ENCODE measurements at places on chromosomes 16 and 17.

DNA sequence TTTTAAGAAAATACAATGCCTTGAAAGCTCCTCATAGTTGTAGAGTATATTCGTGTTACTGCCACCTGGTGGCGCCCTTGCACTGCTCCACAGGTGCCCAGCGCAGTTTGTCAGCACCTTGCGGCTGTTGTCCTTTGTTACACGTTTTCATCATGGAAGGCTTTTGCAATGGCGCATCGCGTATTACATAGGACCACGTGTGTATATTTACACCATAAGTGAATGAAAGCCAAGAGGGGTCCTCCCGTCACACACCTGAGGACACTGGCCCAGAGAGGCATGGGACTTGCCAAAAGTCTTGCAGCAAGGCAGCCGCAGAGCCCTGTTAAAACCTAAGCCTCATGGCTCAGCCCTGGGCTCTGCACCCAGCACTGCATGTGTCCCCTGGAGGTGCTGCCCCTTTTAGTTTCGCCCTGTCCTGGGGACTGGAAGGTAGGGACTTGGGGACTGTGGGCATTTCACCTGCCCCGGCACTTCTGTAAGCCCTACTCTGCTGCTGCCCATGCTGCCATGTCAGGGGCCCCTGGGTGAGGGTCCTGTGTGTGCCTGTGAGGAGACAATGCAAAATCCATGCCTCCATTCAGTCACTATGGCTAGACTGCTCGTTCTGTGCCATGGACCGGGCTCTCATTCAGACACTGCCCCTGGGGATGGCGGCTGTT, 24.3 kb downstream of the POLR3E start:
- DNase-seq, result peak; percentile 79

- no peak for DNase-seq
Measured at GRCh38 chr16:51763072-51763661, 612.1 kb upstream of the SALL1 start.

- no peak for DNase-seq
Measured at GRCh38 chr17:13806092-13806491, 204.4 kb upstream of the HS3ST3A1 start.

- DNase-seq, result peak; percentile 91
Measured at GRCh38 chr17:7219812-7220592, at the start of the genes ACADVL and DLG4. Gene ACADVL (plus strand): TSS chr17:7219938. CDS start chr17:7219985, 47 bp downstream. Gene DLG4 (minus strand): TSS chr17:7219836.

DNA sequence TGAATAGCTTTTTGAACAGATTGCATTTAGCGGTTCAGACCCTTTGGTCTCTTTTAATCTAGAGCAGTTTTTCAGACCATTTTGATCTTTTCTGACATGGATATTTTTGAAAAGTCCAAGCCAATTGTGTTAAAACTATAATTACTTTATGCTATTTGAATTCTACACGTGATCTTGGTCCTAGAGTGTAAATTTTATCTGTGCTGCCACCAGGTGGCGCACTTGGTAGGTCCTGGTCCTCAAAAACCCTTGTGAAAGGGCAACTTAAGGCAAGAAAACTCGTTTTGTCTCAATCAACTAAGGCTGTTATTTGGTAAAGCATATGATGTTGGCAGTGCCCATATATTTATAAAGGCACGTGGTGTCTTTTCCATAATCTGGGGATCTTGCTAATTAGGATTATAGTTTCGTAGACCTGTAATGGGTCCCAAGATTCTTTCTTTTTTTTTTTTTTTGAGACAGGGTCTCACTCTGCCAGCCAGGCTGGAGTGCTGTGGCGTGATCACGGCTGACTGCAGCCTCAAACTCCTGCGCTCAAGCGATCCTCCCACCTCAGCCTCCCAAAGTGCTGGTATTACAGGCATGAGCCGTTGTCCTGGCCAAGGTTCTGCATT, 43.9 kb upstream of the TEX2 start:
- peak; percentile 73 for DNase-seq

DNA sequence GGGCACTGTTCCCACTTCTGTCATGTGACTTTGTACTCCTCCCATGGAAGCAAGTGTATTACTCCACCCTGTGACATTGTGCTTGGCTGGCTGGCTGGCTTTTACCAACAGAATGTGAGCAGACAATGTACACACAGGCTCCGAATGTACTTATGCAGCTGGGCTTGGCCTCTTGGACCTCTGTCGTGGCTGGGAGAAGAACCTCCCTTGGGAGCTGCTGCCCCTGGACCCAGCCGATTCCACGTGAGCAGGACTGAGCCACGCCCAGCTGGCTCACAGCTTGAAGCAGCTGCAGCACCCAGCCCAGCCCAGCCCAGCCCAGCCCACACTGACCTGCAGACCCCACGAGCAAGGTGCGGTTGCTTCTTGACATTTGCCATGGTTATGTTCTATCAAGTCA, 177.5 kb downstream of the RBFOX3 start:
- DNase-seq, result no peak

DNA sequence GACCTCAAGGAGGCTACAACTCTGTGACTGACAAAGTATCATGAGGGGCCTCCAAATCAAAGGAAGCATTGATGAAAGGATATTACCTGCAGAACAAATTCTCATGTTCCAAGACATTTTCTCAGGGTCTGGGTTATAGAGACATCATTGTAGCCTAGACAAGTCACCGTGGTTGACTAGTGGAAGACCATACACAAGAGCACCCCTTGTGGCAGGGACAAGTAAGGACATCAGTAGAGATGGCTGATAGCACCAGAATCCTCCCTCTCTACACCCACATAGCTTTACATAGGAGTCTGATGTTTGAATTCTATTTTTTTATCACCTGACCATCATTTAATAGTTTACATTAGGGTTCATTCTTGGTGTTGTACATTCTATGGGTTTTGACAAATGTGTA, 32.5 kb upstream of the CDH8 start:
- peak; percentile 8 for DNase-seq

GRCh38 chr17:33803199-33803685, 451.8 kb upstream of the CCL2 start:
- no peak for DNase-seq

DNA sequence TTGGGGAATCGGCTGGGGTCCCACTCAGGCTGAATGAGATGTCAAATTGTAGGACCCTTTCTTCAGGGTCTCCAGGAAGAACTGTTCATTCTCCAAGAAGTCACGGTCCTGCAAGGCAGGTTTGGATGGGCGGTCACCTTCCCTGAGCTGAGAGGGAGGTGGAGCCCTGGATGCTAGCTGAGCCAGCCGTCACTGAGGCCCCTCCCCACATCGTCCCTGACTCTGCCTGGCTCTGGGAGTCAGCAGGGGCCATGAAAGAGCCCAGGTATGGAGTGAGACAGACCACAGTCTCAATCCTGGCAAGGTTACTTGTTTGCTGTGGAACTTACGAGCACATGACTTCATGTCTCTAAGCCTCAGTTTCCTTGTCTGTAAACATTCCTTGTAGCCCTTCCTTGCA, 6.0 kb upstream of the MRPL38 start:
- DNase-seq, result no peak

GRCh38 chr16:3857189-3858043, 23.1 kb downstream of the CREBBP start:
- no peak for DNase-seq

DNA sequence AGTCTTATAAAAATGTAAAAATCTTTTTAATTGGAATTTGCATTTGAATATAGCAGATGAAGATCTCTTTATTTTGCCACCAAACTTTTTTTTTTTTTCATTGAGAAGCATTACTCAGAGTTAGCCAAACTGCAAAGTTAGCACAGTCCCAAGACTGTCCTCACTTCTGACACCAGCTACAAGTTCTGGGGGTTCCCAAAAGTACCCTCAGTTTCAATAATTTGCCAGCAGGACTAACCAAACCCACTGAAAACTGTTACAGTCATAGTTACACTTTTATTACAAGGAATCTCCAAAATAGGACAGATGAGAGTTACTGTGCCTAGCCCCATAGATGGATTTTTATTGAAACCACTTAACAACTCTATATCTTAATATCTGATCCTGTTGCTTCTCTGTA, 144.1 kb downstream of the CHD9 start:
- DNase-seq, result no peak

GRCh38 chr16:83113811-83114210, 487.0 kb downstream of the CDH13 start:
- no peak for DNase-seq

- DNase-seq, result no peak
Measured at GRCh38 chr17:45946841-45947256, 52.2 kb upstream of the STH start.

DNA sequence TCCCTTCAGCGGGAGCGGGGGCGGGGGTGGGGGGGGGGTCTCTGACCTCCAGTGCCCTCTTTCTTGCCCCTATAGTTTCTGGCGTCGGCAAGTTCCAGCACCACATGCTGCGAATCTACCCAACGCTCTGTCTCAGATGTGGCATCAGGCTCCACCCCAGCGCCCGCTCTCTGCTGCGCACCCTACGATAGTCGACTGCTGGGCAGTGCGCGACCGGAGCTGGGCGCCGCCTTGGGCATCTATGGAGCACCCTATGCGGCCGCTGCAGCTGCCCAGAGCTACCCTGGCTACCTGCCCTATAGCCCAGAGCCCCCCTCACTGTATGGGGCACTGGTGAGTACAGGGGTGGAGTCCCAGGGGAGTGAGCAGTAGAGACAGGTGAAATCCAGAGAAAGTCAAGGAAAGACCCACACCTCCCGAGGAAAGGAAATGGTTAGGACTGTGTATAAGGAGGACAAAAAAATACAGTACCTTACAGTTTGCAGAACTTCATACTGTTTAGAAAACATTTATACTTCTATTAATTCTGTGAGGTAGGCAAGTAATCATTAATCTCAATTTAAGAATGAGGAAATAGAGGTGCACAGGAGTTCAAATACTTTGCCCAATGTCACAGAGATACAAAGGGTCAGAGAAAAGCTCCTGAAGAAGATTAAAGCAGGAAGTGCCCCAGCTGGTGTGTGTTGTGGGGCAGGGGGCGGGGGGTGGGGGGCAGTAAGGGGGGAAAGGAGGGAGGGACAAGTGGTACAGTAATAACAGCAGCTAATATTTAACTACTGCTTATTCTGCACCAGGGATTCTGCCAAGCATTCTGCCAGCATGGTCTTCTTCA, 2.5 kb downstream of the IRX6 start:
- DNase-seq, result no peak

DNA sequence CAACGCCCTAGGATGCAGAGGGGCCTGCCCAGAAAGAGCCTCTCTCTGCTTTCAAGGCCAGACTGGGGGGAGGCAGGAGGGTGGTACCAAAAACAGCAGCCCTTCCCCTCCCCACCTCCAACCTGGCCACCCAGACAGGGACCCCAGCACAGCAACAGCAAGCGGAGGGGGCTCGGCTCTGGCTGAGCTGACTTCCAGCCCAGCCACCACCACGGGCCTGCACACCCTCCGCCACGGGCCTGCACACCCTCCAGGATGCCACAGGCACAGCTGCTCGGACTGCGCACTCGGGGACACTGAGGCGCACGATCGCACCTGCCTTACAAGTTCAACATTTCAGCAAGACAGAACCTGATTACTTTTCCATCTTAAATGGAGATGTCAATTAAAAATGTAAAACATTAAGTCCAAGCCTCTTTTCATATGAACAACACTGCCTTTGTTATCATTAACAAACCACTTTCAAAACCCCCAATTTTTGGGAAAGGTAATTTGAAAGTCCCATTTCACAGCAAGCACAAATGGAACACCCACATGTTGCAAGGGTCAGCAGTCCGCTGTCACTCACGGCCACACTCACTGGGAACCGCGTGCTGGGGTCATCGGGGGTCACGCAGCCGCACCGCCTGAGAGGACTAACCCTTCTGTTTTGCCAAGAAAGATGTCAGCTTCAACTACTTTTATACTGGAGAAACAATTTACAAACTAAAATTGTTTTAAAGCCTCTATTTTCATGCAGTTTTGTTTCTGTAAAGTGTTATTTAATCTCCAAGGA, 76.4 kb downstream of the ANKRD11 start:
- DNase-seq, result no peak

GRCh38 chr16:77684181-77684526, 38.2 kb upstream of the NUDT7 start:
- DNase-seq, result no peak

DNA sequence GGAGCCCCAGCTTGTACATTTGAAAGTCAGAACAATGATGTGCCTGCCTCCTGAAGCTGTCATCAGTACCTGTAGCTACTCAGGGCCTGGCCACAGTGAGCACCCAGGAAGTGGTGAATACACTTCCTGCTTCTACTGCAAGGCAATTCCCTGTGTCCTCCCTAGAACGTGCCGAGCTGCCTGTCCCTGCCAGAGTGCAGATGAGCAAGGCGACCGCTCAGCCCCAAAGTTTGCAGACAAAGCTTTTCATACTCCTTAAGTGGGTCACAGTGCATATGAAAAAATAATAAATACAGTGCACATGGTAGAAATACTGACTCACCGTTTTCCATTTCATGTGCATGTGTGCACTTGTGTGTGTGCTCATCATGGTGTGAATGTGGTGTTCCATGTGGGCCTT, 77.3 kb downstream of the MPRIP start:
- peak; percentile 51 for DNase-seq

DNA sequence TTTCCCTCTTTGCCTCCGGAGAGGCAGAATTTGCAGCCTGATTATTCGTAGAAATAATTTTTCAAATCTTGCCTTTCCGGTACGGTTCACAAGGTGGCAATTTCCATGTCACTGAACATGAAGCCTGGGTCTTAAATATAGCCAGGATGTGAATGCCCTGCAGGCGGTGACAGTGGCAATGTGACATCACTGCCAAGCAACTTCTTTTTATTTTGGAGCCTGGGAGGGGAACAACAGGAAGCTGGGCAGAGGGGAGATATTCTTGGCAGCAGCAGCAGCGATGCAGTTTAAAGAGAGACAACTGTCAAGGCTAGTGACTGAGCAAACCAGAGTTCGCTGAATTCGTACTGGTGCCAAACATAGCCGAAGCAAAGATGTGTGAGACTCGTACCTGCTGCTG, 171.1 kb downstream of the SNX29 start:
- no peak for DNase-seq

DNA sequence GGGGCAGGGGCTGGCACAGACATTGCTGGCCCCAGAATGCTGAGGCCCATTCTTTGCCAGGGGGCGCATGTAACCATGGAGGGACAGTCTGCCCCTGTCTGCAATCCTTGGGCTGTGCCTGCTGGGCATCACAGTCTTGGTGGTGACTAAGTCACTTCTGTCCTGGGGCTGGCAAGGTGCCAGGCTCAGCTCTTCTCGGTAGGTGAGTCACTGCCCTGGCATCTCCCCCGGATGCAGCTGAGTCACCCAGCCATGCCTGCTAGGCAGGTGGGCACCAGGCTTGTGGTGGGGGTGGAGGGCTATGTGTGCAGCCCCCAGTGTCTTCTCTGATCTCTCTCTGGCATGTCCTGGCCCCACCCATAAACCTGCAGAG, 5.6 kb downstream of the RARA start:
- no peak for DNase-seq

Measured in GM10248 (cell line).